ENCODE measurements at places on chromosomes 13 and 19. TPM values are rescaled to one million over a fixed set of nuclear protein-coding genes. Genes with fewer than 3 reads are reported as not detected.

ZNF614 gene
- 6.6 TPM for total RNA-seq

CERS4 gene
- total RNA-seq: 1.8 TPM

NCR1 gene
- total RNA-seq: not detected

DNA sequence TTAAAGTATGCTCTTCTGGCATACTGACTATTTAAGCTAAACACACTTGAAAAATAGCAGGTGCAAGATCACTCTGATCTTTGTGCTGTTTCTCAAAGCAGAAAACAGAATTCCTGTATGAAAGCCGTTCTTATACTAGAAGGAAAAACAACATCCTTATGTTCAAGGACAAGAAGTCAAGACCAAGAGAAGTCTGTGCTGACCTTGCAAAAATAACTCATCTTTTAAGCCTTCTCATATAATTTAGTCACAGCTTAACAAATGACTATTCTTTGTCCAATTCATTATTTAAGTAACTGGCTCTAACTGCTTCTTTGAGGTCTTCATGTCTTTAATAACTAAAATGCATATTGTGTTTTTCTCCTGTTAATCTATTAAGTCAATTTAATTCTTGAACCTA lies 2750.2 kb upstream of the PCDH20 start:
- no peak for DNase-seq

GRCh38 chr13:78105656-78106055 lies 187.0 kb upstream of the EDNRB start:
- no peak for DNase-seq

- no peak for DNase-seq
These were observed 25.8 kb upstream of the TINCR start for GRCh38 chr19:5593343-5594255.

DNA sequence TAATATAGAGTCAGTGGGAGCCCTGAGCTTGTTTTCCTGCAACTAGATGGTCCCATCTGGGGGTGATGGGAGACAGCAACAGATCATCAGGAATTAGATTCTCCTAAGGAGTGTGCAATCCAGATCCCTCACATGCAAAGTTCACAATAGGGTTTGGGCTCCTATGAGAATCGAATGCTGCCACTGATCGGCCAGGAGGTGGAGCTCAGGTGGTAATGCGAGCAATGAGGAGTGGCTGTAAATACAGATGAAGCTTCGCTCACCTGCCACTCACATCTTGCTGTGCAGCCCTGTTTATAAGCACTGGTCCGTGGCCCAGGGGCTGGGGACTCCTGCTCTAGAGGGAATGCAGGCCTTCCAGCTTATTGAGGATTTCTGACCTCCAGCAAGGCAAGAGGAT lies 5.7 kb downstream of the ZNF558 start:
- no peak for DNase-seq

- DNase-seq: no peak
These were observed at the start of gene LYPD4 for GRCh38 chr19:41844601-41845000. LYPD4 (minus strand) TSS chr19:41844683; CDS start chr19:41839285, 5,398 bp downstream.

GRCh38 chr13:51240178-51240577 lies 18.0 kb downstream of the FAM124A start:
- DNase-seq: no peak
